Midbrain (tissue), 1 donor: ENCODE measurements at places on chromosomes 7 and 10.

DNA sequence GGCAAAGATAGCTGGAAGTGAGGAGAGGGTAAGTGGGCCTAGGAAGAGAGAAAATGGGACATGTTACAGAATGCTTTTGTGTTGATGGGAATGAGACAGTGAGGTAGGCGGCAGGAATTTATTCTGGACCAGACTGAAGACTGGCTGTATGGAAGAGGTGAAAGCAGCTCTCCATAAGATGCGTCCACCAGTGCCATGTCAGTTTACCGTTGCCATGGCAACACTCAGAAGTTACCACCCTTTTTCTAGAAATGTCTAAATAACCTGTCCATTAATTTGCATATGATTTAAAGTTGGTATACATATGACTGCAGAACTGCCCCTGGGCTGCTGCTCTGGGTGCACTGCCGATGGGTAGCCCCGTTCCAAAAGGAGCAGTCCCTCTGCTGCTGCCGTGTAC is 46.7 kb downstream of the RAB18 start:
- DNase-seq, result no peak

- no peak for DNase-seq
These were observed 287.5 kb upstream of the KLF14 start for GRCh38 chr7:131021460-131021859.

GRCh38 chr10:89888321-89889070 is 187.1 kb downstream of the KIF20B start:
- DNase-seq, result peak; percentile 8

GRCh38 chr10:45487735-45488134 is 113.7 kb downstream of the ALOX5 start:
- no peak for DNase-seq

DNA sequence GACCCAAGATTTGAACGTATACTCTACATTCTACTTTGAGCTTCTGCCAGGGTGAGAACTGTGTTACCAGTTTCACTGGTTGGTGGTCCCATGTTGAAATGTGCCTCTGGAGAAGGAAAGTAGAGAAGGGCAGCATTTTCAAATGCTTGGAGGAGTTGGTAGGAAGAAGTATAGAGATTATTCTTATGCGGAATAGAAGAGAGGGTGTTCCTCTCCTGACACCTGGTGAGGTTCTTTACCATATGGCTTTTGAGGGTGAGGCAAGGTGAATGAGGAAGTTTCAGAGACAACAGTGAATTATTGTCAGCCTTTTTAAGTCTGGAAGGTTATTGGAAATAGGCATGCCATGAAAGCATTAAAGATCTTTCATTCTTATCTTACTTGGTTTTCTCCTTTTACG is 34.3 kb downstream of the R3HCC1L start:
- DNase-seq, result no peak

- DNase-seq, result no peak
These were observed 101.9 kb upstream of the PIP4K2A start for GRCh38 chr10:22816298-22816653.

DNA sequence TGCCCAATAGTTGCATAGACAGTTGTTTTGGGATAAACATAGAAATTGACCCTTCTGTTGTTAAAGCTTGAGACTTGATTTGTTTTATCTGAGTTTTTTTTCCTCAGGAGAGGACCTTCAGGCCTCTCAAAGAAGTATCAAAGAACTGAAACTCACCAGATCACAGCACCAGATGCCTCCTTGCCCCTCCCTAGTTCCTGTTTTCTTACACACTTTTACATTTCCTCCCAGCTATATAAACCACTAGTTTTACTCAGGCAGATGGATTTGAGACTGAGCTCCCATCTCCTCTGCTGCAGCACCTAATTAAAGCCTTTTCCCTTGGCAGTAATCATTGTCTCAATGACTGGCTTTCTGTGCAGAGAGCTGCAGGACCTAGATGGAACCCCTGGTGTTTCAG is 150.6 kb upstream of the NRG3 start:
- DNase-seq, result no peak

DNA sequence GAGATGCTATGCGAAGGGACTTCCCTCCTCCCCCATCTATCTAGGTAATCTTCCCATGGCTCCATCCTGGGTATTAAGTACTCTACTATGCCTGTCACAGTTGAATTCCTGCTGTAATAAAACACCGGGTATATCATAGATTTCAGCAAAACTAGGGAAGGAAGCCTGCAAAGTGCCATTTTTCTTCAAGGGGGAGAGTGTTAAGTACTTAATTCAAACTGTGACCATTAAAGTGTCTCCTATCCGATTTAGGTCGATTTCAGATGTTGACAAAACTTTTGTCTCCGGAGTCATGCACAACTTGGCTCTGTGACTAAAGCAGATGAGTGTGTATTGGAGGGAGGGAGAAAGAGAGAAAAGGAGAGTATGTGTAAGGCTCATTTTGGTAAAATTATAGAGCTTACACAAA is 4.6 kb downstream of the HOXA4 start:
- DNase-seq, result no peak

GRCh38 chr10:11551916-11552602 is 59.4 kb downstream of the USP6NL start:
- DNase-seq, result no peak

- no peak for DNase-seq
These were observed 54.2 kb downstream of the PNLIPRP2 start for GRCh38 chr10:116674901-116675423.

GRCh38 chr10:70954381-70955176 is 66.2 kb upstream of the PCBD1 start:
- no peak for DNase-seq

- no peak for DNase-seq
These were observed 29.1 kb downstream of the CPED1 start for GRCh38 chr7:121017586-121017985.

GRCh38 chr7:117319181-117319580 is 3.7 kb downstream of the WNT2 start:
- no peak for DNase-seq

DNA sequence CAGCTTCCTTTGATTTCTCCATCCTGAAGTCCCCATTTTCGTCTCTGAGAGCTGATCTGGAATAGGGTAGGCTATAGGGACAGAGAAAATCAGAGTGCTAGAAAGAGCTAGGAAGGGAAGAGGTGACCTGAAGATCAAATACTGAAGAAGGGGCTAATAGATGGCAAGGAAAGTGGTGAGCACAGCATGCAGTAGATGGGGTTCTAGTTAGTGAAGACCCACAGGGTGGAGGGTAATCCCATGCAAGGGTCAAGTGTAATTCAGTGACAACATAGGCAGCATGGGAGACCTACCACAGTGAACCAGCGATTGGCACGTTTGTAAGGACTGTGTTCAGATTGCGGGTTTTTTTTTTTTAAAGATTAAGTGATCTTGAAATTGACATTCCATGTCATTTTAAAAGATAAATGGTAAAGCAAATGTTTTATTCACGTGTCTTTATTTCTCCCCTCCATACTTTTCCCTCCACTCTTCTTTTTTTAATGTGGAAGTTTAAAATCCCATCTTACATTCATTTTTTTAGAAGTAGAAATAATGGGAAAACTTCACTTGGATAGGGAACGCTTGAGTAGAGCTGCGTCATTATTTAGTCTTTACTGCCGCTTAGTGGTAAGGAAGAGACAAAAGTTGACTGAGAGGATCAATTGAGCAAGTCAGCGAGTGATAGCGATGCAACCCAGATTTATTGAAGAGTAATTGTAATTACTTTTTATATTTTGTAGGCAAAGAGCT is 21.0 kb upstream of the ABI1 start:
- DNase-seq, result peak; percentile 81

DNA sequence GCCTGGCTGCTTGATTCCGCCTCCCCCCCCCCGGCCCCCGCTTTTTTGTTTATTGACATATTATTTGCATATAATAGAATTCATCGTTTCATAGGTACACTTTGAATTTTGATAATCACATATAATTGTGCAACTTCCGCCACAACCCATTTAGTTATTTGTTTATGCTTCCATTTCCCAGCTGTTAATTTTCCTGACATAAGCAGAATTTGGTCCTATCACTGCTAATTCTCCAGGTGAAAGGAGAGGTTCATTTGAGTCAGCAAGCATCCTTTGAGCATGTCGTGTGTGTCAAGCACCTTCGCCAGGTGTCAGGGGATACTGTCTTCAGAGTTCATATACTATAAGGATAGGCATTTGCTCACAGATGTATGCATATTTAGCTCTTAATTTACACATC is 102.2 kb downstream of the CELF2 start:
- no peak for DNase-seq

DNA sequence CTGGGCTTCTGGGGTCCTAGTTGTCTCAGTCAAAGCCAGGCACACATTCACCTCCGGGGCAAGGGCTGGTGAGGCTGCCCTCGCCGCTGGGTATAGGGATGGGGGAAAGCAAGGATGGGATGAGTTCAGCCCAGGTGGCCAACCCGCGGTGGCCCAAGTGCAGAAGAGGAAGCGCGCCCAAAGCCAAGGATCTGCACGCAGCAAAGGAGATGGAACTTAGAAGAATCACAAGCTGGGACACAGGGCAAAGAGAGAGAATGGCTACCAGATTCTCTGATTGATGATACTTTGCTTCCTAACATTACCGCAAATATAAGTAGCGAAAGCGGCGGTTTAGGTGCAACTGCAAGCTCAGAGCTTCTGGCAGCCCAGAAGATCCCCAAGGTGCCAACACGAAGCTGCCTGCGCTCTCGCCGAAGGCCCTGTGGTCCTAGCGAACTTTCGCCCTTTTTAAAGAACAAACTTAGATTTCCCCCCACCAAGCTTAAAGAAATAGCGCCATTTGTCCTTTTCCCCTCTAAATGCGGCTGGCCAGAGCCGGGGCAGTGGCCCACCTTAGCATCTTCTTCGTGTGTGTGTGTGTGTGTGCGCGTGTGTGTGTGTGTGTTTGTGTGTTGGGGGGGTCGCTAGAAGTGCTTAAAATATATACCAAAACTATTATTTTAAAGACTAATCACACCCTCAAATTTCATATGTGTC is 927 bp upstream of the MKX start:
- DNase-seq, result no peak

DNA sequence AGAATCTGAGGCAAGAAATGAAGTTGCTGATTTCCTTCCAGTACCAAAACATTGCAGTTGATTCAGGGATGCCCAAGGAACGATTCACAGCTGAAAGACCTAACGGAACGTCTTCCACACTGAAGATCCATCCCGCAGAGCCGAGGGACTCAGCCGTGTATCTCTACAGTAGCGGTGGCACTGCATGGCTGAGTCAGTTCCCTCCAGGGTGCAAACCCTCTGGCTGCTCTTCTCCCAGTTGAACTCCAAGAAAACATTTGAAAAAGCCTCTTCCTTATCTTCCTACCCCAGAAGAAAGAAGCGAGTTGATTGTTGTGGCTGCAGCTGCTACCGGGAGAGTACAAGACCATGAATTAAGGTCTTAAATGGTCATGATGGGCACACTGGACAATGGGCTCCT is 147.1 kb upstream of the PRSS1 start:
- DNase-seq, result no peak

- DNase-seq, result no peak
These were observed 18.2 kb downstream of the TAS2R41 start for GRCh38 chr7:143495851-143496250.

- DNase-seq, result no peak
These were observed 43.7 kb downstream of the FAM53B start for GRCh38 chr10:124700293-124701037.

DNA sequence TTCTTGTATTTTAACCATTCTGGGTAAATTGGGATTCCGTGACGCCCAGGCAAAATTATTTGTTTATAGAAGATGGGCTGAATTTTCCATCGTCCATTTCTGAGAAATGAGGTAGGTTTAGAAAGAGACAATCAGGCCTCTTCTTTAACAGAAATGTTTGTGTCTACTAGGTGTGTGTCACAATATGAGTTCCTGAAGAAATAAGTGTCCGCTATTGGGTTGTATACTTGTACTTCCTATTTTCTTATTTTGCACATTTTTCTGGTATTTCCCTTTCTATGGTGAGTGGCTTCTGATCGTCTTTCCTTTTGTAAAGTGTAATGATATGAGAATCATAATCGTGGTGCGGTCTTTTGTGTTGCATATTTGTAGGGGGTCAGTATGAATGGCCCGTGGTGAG is 83.9 kb downstream of the TCF7L2 start:
- DNase-seq, result no peak

GRCh38 chr7:150973571-150974451 is 4.3 kb downstream of the KCNH2 start:
- DNase-seq, result no peak

DNA sequence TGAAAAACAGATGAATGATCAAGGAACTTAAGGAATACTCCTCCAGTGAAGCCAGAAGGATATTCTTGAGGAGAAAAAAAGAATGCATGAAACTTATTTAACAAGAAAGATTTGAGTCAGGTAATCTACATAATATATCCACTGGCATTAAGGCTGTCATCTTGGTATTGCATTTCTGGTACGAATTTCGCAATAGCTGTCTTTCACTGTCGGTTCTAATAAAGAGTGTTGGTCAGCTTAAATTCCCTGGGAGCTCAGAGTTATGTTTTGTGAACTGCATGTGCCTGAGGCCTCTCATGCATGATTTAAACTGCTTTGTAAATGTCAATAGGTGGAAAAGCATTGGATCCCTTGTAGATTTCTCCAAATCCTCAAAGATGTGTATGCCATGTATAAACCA is 565.3 kb upstream of the GALNT17 start:
- DNase-seq, result no peak

DNA sequence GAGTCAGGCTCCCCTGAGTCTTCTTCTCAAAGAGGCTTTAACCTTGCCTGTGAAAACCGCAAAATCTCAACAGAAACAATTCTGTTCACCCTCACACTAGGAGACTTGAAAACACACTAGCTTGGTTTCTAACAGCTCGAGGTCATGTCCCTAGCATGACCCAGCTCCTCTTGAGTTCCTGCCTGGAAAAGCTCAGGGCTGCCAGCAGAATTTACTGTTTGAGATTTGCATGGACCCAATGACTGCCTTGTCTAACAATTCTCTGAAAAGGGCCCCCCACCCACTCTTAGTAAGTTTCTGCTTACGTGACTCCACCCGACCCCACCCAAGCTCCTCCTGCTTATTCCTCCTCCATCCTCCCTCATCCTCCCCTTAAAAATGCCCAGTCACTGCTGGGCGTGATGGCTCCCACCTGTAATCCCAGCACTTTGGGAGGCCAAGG is 85.1 kb upstream of the KMT2C start:
- no peak for DNase-seq

GRCh38 chr7:12111422-12112405 is 99.4 kb upstream of the TMEM106B start:
- DNase-seq, result peak; percentile 50

DNA sequence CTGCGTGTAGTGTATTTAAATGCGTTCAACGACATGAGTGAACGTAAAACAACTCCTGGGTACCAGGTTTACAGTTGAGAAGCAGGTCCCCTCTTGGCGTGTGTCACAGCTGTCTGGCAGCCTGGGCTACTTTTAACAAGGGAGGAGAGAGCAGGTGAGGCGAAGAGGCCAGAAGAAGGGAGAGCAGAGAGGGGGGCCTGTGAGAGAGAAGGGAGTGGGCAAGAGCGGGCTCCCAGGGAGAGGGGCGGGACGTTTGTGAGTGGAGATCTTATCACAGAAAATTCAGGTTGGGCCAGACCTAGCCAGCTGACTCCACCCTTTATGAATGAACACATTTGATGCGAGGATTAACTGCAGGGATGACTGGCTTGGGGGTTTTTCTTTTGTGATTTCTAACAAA is 154.0 kb downstream of the CAMK1D start:
- DNase-seq, result no peak

DNA sequence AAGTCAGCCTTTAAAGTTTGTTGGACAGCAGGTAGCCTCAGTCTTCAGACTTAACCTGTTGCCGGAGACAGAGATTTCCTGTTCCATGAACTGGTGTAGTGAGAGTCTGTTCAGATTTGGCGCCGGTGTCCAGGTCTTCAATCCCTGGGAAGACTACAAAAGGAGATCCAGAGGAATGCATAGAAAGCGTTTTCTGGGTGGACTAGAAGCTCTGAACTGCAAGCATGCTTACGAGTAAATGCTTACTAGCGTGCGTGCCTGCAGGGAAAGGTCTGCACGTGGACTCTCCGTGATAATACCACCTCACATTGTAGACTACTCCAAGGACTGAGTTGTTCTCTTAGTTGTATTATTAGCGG is 878 bp downstream of the GLRX3 start:
- no peak for DNase-seq
